ENCODE measurements at places on chromosomes 6 and 20.
A peak's percentile ranks its signal among the peaks of the same experiment; 100 is the strongest.

DNA sequence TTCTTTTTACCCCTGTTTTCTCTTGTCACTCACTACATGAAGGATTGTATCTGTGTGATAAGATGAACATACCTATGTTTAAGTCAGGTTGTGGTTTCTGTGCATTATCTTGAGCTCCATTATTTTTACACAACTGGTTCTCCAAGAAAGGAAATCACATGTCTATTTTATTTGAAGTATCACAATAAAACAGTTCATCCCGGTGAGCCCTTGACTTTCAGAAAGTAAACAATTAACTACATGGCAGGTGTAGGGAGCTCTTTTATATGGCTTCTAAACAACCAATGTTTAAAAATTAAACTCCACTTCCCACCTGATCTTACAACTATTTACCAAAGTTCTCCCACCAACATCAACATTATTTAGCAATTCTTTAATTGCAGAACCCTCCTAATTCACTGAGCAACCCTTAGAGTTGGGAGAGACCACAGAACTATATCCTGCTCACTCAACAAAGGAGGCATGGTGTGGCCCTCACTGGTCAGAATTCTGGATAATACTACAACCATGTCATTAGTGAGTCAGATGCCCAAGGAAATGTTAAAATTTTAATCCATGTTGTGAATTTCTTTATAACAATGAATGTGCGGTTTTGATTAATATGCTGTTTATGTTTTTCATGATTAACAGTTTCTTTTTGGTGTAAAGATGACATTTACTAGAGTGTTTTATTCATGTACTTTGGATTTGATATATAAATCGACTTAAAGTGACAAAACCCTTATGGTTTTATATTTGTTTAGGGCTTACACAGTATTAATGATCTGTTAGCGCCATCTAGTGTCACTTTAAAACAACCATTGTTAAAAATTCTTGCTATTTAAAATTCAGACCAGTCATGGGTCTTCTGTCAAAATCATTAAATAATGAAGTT, 50.0 kb upstream of the SCGN start:
- DNase-seq = peak; percentile 28

DNA sequence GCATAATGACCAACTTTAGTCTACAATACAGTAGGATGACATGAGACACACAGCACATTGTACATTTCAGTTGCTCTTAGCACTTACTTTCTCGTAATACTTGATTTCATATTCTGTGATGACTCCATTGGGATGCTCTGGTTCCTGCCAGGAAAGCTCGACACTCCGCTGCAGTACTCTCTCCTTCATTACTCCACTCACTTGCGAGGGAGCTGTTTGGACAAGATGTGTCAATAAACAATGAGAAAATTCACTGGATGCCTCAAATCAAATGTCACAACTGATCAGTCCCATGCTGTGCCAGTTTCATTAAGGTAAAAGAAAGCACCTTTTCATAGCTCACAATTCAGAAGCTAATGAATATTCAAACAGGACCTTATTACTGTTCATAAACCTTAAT, 147.1 kb downstream of the EPHA7 start:
- no peak for DNase-seq

- DNase-seq = no peak
Measured at GRCh38 chr6:123658848-123659247, 22.1 kb upstream of the TRDN start.

DNA sequence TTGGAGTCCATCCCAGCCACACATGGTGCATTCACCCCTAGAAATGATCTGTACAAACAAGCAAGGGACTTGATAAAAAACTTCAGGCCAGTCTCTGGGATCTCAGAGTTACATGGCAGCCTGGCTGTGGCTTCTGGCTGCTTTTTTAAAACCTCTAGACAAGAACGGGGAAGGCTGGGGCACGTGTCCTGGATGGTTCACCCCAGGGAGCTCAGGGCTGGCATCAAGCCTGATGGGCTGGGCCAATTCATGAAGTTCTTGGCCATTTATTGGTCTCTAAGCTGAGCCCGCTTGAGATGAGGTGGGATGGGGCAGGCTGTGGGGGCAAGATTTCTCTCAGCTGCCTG, 10.4 kb upstream of the ZFAND3 start:
- no peak for DNase-seq

GRCh38 chr6:138035070-138035469, 72.1 kb downstream of the PERP start:
- DNase-seq = no peak

- DNase-seq = no peak
Measured at GRCh38 chr20:24989162-24989561, 3.4 kb downstream of the APMAP start.

GRCh38 chr20:3312940-3313682, 74.1 kb upstream of the SLC4A11 start:
- DNase-seq = no peak

- no peak for DNase-seq
Measured at GRCh38 chr6:154202339-154202738, 154.3 kb downstream of the IPCEF1 start.

- no peak for DNase-seq
Measured at GRCh38 chr20:31833130-31833930, 12.1 kb downstream of the FOXS1 start.

DNA sequence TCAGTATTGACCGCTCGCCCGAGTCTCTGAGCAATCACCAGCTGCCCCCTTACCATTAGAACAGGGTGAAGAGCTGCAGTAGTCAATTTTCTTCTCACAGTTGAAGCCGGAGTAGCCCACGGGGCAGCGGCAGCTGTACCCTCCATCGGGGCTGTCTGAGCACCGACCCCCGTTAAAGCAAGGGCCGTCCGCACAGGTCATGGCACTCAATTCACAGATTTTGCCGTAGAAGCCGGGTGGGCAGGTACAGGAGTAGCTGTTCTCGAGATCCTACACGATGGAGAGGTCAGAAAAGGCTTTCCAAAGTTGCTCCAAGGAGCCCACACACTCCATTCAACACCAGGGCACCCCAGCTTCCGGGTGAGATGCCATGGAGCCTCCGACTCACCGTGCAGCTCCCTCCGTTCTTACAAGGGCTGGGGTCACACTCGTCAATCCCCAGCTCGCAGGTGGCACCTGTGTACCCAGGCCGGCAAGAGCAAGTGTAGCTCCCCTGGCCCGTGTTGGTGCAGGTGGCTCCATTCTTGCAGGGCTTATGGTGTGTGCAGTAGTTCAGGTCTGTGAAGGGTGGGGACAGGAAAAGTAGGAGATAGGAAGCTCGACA, 5.9 kb downstream of the DLL1 start:
- DNase-seq = no peak

- DNase-seq = no peak
Measured at GRCh38 chr6:170140129-170140528, 150.7 kb downstream of the DLL1 start.

DNA sequence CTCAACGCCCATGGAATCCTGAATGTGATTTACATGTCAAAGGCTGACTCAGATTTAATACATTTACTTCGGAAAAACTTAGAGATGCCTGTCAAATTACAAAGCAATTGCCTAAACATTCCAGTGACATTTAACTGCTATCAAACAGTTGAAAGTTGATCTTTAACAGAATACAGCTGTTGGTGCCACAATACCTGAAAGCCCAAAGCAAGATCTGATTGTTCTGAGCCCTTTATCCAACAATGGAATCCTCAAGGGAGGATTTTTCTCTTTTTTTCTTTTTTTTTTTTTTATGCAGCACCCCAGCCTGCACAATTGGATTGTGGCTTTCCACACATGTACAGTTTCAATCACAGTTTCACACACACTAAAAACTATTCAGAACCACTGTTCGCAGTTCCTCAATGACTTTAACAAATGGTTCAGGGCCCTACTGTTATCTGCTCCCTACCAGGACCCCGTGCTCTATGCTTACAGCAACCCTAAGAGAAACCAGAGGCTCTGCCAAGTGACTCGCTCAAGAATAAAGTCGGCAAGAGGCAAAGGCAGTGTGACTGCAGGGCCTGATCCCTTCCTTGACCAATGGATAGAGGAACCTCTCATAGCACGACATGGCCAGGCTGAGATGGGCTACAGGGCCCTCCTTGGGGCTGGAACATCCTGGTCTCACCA, 33.3 kb downstream of the EPB41L2 start:
- no peak for DNase-seq

- peak; percentile 47 for DNase-seq
Measured at GRCh38 chr6:73180763-73181619, 44.3 kb downstream of the KHDC1L start.

DNA sequence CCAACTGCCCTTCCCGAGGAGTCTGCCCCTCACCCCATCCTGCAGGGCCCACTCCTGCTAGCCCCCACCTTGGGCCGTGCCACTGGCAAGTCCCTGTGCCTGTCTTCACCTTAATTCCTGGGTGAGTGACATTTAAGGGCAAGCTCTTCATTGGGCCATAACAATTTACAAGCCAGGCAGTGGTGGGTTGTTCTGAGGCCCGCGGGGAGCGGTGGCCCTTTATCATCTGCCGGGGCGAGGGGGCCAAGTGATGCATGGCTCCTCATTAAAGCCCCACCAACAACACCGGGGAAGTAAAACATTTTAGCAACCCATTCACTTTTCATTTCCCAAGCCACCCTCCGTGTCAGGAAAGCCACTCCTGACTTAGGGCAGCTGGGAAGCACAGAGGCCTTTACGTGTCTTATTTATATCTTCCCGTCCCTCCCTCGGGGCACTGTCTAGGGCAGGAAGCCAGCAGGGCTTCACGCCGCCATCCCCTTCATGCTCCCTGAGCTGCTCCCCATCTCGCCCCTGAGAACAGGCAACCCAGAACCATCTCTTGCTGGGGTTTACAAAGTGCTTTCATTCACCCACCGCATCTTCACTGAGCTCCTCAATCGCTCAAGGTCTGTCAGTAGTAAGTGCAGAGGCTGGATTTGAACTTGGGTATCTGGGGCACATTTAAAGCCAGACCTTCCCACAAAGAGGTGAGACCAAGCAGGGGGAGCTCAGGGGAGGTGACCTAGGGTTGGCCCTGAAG, 55.5 kb upstream of the CCDC167 start:
- DNase-seq = no peak

DNA sequence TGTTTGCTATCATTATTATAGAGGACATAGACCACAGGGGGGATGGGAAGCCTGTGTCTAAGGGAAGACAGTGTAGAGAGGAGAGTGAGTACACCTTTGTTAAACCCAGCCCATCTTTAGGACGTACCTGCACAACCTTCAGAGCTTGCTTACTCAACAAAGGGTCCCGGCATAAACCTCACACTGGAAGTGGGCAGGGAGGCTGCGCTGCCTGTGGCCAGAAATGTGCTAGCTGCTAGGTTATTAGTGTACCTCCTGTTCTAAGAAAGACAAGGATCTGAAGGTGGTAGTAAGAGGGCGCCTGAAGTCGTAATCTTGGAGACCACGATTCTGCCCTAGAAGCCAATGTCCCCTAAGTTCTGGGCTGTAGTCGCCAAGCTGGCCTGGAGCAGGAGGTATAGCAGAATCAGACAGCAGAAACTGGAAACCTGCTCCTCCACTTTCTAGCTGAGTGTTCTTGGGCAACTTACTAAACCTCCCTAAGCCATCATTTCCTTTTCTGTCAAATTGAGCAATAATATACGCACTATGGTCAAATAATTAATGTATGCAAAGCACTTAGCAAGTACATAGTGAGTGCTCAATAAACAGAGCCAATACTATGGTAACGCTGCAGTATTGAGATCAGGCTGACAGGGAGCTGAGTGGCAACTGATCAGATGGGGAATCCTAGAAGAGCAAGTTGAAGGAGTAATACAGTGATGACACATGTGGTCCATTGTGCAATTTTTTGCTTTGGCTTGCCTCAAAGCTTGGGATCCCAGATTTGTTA, 16.8 kb upstream of the AKIRIN2 start:
- DNase-seq = no peak

Data from NCI-H1417 treated with DMSO at 0.1 percent for 48 hours (cell line).